Midbrain (tissue), 1 donor: ENCODE measurements at places on chromosomes 5 and 9.

- DNase-seq, result no peak
Measured at GRCh38 chr5:176608142-176608705, 1.7 kb downstream of the GPRIN1 start.

- DNase-seq, result no peak
Measured at GRCh38 chr5:96113170-96113939, 151.7 kb upstream of the ELL2 start.

DNA sequence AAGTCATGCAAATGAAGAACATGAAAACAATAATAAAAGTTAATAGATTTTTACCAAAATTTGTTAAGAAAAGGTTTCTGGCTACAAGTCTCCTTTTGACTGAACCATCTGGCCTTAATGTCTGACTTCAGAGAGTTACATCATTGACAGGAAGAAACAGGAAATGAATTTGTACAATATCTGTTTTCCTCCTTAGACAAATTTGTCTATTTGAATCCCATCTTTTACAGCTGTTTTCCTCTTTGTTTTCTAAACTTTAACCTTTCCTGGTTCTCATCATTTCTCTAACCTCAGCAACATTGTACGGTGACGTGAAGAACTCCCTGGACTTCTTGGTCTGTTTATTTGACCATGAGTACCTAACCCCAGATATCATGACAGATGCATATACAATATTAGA is 567.5 kb upstream of the RIOK2 start:
- no peak for DNase-seq

DNA sequence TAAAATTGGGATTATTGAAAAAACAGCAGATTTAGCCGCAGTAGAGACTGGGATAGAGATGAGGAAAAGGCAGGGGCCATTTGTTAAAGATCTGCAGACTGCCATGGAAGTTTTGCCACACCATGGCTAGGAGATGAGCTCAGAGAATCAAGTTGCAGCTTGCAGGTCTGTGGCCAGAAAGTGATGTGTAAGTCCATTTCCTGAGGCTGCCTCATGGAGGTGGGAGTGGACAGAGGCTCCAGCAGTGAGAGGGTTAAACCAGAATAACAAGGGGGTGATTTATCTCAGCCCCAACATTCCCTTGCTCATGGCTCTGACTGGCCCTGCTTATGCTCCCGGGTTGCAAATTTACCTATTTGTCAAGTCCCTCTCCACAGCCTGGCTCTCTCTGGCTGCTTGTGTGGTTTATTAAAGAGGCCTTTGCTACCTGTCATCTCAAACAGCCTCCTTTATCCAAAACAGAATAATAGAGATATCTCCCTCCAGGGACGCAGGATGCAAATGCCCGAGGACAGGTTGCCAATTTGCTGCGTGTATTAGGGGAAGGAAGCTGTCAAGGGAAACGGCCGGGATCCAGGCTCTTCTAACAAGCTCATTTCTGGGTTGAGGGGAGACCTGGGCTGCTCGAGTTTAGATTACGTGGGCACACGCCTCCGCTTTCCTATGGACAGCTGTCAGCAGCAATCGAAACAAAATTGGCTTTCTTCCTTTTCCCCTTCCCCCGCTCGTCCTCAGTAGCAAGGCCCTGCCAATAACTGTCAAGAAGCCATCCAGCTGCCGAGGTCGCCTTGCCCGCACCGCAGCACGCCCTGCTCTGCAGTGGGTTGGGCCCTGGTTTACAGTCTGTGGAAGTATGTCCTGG is 72.8 kb upstream of the PITX1 start:
- no peak for DNase-seq

GRCh38 chr9:92706218-92706940 is 36.4 kb upstream of the IPPK start:
- no peak for DNase-seq

GRCh38 chr5:66329078-66329477 is 185.0 kb downstream of the SREK1 start:
- no peak for DNase-seq
